ENCODE measurements at places on chromosomes 1 and 21.

DNA sequence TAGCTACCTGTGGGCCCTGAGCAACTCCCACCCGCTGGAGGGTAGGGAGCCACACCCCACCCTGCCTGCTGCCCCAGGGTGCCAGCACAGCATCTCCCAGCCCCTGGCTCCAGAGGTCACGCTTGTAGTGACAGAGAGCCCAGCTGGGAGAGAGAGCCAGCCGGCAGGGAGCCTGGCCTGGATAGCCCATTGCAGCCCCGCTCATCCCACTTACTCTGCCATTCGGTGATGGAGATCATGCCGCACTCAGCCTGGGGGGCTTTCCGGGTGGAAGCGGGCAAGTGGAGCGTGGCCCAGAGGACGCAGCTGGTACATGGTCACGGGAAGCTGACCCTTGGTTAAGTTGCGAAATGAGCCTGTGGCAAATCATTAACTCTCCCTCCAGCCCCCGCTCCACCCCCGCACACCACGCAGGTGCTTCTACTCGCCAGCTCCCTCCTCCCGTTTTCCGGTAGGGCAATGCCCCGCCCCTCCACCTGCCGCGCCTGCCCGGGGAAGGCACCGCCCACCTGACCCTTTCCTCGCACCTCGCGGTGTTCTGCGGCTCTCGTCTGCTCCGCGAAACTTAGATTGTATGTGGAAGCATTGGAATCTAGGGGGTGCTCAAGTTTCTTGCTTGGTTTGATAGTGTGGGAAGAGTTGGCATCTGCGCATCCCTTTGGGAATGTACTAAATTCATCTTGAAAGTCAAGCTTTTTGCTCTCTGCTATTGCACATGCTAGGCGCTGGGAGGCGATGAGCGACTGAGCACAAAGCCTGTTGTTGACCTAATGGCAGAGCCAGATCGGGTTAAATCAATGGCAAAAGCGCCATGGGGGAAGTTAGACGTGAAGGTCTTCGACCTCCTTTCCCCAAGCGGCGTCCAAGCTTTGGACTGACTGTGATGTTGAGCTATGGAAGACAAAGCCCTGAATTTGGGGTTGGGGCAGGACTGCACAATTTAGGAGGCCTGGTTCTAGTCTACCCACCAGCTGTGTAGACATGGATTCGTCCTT is at the start of gene GOLT1A:
GOLT1A (minus strand) TSS at position 321 of the 995 bp plus-strand sequence; CDS start at position 239, 82 bp downstream.
- DNase-seq: peak; percentile 23

DNA sequence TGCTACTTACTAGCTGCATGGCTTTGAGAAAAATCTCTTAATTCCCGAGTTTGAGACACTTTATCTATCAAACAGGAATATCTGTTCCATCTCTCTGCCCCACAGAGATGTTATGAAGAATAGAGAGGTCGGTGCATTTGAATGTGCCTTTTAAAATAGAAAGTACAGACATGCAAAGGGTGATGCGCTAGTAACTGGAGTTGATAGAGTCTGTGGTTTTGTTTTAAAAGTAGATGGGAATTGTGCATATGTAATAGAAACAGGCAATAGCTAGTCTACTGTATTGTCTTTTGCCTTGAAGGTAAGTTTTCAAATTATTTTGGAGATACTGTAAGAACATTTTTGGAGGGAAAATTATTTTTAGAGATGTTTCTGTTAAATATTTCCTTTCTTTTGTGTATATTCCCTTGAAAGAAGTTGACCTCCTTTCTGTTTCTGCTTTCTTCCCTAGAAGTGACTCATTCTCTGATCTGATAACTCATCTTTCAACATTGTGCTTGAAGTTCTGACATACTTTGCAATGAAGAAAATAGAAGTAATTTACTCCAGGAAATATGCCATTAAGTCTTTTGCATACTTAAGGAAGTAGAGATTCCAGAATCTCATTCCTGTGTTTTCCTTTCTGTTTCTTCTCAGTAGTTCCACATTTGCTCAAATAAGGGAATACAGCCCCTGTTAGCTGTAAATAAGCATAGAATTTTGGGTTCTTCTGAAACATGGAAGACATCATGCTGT is 151.6 kb downstream of the SDCCAG8 start:
- no peak for DNase-seq

DNA sequence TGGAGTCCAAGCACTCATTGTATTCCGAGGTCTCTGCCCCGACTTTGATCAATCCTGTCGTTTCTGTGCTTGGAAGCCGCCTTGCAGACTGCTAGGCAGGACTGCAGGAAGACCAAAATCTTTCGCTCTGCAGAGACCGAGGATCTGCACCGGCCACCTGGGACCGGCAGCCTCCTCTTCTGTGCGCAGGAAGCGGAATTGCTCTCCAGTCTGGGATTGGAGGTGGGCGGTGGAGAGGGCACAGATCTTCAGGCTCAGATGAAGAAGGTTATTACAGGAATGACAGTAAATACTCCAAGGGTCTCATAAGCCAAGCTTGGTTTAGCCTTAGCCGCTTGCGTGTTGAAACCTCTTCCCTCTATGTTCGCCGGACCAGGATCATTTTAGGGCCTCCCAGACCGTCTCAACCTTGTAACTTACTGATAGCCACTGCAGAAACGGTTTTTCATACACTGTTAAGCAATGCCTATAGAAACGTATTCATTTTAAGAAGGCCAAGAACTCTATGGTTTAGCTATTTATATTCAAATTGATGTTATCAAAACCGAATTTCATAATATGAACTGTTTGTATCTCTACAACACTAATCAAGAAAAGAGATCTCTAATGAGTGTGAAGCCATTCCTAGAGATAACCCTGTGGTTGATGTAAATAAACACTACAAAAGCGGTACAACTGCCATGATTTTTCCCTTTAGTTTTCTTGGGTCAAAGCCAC is 1.1 kb downstream of the MIA3 start:
- DNase-seq: no peak

DNA sequence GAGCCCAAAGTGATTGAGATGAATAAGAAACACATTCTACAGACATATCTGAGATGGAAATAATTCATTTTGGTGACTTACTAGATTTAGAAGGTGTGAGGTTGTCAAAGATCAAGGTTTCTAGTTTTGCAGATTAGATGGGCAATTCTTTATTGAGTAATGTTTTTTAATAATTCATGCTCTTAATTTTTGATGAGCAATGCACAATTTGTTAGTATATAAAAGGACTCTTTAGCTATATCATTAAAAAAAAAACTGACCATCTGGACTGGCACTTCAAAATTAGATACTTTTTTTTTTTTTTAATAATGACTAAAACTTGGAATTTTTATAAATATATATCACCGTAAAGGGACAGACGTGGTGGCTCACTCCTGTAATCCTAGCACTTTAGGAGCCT is 63.9 kb downstream of the FMN2 start:
- DNase-seq: no peak

DNA sequence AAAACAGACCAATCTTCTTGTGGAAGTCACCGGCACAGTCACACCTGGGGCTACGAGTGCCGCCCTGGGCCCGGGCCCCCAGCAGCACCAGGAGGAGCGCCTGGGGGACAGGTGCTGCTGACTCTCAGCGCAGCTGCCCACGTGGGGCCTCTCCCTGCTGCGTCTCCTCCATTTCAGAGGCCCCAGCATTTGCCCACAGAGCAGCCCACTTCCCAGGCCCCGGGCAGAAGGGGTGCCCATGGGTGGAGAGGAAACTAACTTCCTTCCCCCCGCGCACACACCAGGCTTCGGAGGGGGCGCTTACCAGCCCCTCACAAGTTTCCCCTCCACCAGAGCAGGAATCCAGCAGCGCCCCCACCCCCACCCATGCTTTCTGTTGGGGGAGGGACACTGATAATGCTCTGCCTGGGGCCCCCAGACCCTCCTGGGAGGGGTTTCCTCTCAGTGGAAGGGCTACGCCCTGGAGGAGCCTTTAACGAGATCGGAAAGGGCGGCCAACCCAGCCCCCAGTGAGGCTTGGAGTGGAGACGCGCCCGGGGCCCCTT is 440 bp downstream of the TNFRSF25 start:
- no peak for DNase-seq

DNA sequence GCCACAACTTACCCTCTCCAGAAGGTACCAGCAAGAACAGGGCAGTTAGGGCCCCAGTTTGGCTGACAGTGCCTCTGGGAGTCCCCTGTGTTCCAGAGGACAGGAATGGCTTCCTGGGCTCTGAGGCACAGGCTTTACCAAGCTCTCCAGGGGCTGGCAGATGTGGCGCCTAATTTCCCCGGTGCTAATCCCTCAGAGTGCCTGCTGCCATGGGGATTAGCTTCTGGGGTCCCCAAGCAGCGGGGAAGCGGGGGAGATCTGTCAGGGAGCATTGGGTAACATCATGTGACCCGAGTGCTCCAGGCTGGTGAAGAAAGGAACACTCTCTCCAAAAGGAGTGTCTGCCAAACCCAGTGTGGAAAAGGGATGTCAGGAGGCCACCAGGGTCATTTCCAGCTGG is at the start of gene LACTBL1:
LACTBL1 (minus strand) TSS at position 107 of the 400 bp plus-strand sequence. CDS start 550 bp downstream, outside the sequence.
- no peak for DNase-seq

DNA sequence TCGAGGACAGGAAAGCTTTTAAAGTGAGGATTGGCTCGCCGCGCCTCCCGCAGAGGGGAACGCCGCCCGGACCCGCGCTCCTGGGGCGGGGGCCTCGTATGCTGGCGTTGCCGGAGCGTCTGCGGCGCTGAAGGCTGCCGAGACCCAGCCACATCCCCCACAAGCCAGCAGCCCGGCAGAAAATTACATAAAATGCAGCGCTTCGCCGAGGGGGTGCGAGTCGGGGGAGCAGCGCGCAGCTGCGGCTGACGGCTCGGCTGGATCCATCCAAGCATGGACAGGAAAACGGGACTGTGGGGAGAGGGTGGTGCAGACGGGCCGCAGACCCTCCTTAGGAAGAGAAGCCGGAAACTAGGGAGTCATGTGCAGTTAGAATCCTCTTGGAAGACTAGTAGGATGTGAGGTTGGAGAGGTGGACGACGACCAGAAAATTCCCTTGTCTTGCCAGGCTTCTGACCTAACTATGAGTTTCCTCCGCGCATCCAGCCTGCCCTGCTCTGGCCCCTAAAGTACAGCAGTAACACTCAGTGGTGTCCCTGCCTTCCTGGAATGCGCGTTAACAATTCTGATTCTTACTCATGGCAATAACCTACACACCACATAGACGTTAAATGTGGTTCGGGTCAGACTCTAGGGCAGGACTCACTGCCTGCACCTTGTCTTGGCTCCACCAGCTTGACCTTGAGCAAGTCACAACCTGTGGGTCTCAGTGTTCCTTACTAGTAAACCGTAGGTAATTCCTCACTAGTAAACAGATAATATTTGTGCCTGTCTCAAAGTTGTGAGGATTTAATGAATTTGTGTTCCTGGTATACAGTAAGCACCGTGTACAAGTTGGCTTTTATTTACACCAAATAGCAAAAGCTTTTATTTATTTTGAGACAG is 953 bp upstream of the BRWD1 start:
- peak; percentile 24 for DNase-seq

GRCh38 chr1:39671433-39671792 is 494 bp downstream of the NT5C1A start:
- DNase-seq: no peak

DNA sequence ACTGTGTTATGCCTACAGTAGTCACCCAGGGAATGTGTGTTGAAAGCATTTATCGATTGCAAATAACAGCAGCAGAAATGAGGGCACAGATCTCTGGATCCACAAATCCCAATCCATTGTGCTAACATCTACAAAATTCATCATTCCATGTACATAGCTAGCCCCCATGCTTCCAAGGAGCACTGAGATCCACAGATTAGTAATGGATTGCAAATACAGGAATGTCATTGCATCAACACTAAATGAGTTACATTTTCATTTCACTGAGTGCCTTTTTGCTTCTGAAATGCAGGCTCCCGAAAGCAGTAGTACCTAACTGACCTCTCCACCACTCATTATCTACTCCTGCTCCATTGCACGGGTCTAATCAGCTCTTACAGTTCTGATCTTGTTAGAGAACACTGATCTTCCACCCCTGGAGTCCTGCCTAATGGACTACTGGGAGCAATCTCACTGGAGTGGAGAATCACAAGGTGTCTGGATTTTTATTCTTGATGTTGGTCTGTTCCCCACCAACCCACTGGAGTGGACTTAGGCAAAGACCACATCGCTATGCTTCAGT is 30.5 kb downstream of the ASTN1 start:
- DNase-seq: no peak

GRCh38 chr1:180165509-180166435 is 11.1 kb downstream of the QSOX1 start:
- DNase-seq: no peak

DNA sequence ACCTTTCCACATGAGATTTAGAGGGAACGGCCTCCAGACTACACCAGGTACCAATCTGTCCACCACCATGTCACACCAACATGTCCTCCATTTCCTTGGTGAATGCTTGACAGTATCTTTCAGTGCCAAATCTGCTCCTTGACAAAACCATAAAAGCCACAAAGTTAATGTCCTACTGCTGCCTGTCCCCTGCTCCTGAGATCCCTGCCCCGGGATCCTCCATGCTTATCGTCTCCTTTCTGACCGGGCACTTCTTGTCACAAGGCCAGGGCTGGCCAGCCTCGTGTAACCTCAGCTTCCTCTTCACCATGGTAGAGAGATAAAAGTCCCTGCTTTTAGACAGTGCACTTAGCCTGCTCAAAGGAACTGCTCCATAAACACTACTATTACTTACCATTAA is 136.2 kb downstream of the NAV1 start:
- DNase-seq: no peak

DNA sequence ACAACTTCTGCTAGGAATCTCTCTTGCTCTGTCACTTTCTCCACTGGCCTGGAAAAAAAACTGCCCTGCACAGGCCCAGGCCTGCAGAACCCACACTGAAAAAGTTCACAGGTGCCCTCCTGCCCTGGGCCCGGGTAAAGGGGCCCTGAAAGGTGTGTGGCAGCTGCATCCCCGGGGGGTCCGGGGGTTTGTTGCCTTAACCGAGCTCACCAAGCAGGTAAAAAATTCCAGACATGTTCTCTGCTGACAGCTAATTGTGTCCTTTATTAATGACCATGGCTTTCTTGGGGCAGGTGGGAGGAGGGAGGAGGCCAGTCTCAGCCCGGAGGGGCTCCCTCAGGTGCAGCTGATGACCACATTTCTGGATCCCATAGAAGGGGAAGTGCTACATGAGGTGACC is 122.9 kb downstream of the LACTBL1 start:
- no peak for DNase-seq

- no peak for DNase-seq
Observed at GRCh38 chr1:86757272-86757984, 53.1 kb downstream of the SH3GLB1 start.

GRCh38 chr1:9888886-9889285 is 21.2 kb downstream of the CTNNBIP1 start:
- no peak for DNase-seq

GRCh38 chr1:99992044-99992722 is 22.4 kb downstream of the SLC35A3 start:
- no peak for DNase-seq

DNA sequence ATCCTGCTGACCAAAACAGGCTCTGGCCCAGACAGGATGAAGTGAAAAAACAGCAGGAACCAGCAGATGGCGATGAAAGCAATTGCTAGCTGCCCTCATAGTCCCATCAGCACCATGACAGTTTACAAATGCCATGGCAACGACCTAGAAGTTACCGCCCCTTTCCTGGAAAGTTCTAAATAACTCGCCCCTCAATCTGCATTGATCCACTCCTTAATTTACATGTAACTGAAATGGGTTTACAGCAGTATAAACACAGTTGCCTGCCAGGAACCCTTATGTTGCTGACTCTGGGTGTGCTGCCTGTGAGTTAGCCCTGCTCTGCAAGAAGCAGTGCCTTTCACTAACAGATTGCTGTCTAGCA is 65.5 kb upstream of the CR1L start:
- peak; percentile 4 for DNase-seq
